ENCODE measurements at places on chromosomes 12 and 14.
A peak's percentile ranks its signal among the peaks of the same experiment; 100 is the strongest.

GRCh38 chr12:100919116-100919515 lies 124.5 kb downstream of the ANO4 start:
- no peak for DNase-seq

DNA sequence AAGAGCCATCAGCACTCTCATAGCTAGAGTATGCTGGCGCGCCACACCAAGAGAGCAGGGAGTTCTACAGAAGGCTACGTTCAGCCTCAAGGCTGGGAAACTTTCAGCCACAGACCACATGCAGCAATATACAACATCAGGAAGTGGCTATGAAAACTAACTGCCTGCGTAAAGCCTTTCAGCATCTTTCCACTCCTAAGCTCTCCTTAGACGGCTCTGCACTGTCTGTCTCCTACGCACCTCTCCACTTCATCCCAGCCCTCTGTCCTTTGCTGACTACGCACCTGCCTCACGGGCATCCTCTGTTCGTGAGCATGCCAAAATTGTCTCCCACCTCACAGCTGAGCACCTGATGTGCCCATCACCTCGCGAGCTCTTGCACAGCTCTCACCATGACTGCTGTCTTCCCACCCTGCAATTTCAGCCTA lies 9.7 kb downstream of the MPHOSPH9 start:
- no peak for DNase-seq

DNA sequence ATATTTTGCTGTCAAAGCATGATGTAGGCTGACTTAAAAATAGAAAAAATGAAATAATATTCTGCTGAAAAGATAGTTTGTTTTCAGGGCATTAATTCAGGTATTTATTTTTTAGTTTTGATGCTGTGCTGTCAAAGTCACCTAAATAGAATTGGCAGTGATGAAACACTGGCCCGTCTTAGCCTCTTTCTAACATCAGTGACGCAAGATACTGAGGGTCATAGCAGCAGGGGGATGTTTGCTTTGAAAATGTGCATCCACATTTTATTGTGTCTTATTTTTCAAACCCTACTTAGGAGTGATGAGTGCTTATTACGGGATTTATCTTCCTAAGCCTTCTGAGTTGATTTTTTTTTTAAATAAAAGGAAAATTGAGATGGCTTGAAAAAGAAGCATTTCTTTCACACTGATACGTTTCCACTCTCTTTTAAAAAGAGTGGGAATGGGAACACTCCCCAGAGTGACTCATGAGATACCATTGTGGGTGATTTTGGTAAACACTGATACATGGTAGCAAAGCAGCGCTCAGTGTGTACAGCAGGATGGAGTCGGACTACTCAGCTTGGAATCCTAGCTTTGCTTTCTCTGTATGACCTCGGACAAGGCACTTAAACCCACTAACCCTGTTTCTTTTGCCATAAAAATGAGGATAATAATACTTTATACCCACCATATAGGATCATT lies 290.8 kb downstream of the ERC1 start:
- DNase-seq: no peak

DNA sequence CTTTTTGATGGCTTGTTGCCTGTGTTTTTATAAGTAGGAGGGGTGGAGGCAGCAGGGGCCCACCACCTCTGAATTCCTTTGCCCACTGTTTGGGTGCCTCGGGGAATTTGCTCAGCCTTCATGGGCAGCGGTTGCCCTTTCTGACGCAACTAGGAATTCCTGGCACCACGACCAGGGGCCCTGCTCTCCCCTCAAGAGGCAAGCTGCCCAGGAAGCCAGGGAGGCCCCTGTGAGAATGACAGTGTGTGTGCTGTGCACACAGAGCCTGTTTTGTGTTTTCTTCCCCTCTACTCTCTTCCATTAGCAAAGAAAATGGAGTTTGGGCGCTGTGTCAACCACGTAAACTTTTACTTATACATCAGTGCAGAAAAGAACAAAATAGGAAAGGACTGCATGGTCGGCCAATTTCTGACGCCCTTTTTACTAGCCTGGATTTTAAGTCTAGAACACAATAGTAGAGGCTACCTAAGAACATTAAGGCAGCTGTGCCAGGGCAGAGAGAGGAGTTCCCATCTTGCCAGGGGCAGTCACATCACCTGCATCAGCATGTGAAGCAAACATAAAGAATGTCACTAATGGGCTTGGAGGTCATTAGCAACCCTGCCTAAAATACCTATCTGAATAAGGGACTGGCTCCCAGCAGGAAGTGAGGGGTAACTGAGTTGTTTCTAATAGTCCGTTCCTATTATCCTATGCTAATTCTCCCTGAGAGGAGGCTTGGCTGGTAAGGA lies 17.9 kb upstream of the PTGR2 start:
- DNase-seq: no peak

DNA sequence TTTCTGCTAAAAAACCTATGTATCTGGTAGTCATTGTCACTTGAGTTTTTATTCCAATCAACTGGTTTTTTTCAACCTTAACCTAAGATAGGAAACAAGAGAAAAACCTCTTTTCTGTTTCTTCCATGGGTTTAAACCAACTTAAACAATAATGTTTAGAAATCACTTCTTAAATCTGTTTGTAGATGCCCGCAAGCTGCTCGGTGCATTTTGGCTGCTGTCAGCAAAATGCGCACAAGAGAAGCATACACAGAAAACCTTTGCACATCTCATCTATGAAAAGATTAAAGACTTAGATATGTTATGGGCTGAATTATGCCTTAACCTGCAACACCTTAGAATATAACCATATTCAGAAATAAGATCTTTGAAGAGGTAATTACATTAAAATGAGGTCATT lies 299.8 kb downstream of the ITPR2 start:
- no peak for DNase-seq

DNA sequence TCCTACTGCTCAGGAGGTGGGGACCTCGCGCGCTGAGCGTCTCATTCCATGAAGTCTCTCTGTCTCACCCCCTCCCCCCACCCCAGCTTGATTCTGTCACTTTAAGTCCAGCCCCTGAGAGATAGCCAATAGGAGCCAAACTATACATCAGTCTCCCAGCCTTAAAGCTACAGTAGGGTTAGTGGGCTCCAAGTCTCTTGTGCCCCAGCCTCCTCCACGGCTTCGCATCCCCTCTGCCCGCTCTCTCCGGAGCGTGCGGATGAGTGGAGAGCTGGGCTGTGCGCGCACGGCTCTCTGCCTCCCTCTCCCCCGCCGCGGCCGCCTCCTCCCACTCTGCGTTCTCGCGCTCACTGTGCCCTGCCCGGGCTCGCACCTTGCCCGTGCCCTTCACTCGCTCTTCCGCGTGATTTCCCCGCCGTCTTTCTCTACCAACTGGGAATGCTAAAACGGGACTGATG lies at the start of gene ESRRB:
ESRRB (plus strand) TSS at position 191 of the 458 bp plus-strand sequence; CDS start at position 456, 265 bp downstream.
- DNase-seq: no peak

DNA sequence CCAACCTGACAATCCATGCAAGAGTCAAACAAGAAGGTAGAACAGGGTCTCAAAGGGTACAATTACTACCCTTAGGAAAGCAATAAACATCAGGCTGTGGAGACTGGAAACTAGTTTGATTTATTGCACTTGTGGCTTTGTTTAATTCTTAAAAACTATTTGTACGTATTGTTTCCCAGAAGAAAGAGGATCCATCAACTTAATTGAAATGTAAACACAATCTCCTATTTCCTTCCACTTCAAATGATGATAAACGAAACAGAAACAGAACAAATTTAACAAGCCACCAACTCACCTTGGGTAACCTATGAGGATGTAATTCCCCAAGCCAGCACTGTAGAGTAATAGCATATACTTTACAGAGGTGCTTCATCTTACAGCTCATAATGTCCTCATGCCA lies 8.0 kb downstream of the STXBP6 start:
- DNase-seq: no peak

DNA sequence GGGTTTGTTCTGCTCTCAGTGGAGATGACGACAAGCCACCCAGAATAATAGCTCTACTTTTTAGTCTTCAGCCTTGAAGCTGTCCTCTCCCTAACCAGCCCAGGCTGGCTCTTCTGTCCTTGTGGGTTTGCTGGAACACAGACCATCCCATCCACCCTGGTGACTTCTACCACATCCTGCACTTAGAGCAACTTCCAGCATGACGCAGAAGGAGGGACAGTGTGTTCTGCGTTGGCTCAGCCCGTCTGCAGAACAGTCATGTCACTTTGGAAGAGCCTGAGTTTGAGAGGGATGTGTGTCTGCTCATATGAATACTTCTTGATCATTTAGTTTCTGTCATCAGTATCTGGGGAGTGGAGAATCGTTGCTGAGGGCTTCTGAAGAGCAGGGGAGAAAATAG lies 198.0 kb downstream of the CACNA1C start:
- DNase-seq: no peak

DNA sequence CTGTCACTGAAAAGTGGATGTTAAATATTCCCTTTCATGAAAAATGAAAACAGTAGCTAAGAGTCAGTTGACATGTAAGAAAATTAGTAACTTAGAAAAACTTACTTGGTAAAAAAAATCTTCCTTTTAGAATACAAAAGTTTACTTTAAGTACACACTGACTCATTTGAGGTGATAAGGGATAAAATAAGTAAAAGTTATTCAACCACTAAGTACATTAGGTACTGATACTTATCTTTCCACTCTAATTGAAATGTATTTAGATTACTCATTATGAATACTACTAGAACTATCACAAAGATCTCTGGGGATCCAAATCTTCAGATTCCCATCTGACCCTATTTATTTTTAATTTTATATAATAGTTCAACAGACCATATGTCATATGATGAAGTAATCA lies 12.2 kb downstream of the SYCP3 start:
- no peak for DNase-seq

- DNase-seq: no peak
These were observed 130.3 kb downstream of the PTPN11 start for GRCh38 chr12:112549031-112549430.

DNA sequence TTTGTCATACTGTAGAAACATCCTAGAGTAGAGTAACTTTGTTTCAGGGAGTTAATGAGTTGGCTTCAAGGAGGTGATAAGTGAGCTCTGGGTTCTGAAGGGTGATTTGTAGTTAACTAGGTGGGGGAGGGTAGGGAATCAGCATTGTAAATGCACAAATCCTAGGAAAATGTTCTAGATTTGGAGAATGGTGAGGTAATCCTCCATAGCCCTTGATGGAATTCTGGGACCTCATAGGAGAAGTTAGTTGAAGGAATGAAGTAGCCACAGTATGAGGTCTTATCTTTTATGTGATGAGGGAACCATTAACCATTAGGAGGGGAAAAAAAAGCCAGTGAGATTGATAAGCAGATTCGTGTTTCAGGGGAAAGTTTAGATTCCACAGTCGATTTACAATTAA lies 8.0 kb downstream of the CNOT2 start:
- DNase-seq: no peak

- DNase-seq: no peak
These were observed 104.7 kb downstream of the RFLNA start for GRCh38 chr12:124399622-124400021.

DNA sequence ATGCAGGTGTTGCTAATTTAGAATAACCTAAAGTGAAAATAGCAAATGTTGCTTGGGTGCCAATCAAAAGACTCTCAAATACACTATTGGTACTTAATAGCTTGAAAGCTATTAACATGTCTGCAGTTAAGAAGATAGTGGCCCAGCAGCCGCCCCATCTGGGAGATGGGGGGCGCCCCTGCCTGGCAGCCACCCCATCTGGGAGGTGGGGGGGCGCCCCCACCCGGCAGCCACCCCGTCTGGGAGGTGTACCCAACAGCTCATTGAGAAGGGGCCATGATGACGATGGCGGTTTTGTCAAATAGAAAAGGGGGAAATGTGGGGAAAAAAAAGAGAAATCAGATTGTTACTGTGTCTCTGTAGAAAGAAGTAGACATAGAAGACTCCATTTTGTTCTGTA lies 923.1 kb upstream of the MDGA2 start:
- no peak for DNase-seq

DNA sequence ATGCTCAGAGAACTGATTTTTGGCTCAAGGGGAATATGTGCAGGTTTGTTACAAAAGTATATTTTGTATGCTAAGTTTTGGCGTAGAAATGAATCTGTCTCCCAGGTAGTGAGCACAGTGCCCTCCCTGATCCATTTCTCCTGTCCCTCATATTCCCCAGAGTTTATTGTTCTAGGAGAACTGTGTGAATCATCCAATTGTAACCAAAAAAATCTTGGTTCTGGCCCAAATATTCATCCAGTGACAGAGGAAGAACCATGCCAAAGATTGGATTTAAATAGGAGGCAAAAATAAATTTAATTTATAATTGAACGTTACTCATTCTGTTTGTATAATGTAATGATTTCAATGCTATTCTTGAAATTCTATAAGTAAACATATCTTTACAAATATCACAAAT lies 4.8 kb downstream of the CATSPERB start:
- no peak for DNase-seq

- DNase-seq: no peak
These were observed 494 bp downstream of the GCH1 start for GRCh38 chr14:54902143-54902520.

DNA sequence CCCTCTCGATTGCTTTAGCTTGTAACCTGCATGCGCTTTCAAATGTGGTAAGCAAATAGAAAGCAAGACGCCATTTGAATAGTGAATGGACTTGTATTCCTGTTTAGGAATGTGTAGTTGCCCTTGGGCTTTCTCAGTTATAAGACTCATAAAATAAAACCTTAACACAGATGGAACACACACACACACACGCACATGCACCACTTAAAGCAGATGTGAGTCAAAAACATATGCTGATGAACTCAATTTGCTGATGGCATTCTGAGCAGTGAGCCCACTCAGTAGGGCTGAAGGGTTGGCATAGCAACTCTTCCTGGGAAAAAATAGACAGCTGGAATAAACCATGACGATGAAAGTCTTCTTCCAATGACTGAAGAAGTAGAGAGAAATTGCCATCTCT lies 360.5 kb downstream of the APAF1 start:
- DNase-seq: no peak

GRCh38 chr12:133026996-133027395 lies 10.3 kb upstream of the ZNF84 start:
- no peak for DNase-seq

DNA sequence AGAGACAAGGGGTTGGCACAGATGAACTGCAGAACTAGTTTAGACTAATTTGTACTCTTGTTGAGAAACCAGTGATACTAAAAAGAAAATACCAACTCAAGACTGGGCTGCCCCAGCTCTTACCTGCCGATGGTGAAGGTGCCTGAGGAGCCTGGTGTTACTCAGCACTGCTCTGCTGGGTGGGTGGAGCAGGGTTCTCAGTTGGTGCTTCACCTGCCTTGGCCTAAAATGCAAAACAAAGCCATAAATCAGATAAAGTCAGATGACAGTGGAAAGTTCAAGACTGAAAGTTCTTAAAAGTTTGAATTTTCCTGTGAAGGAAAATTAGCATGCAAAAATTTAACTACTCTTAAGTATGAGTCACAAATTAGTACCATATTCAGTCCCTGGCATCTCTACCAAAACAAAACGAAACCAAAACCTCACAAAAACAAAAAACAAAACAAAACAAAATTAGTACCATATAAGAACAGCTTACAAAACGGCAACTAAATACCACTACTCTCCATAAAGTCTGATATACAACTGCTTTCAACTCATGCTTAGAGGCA lies 21.9 kb downstream of the YBX3 start:
- no peak for DNase-seq

- DNase-seq: no peak
These were observed 63.6 kb downstream of the RASSF8 start for GRCh38 chr12:26022043-26022442.

GRCh38 chr14:49659526-49660455 lies 24.7 kb upstream of the DNAAF2 start:
- DNase-seq: peak; percentile 65
